ENCODE measurements at places on chromosomes 1 and 21.
A peak's percentile ranks its signal among the peaks of the same experiment; 100 is the strongest.

DNA sequence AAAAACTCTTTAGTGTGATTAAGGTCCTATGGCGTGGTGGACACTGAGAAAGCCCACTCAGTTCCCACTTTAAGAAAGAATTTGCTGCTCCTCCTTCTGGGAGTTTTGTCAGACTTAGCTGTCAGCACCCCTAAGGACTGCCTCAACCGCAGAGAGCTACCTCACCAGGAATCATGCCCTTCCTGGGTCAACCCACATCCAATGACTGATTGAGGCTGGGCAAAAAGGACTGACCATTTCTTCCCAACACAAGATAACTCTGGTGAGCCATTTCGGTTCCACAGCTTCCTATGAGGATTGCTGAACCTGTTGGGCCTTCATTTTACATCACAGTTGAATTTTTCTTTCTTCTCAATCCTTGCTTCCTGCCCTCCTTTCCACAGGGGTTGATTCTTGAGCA, 197.9 kb downstream of the NCAM2 start:
- DNase-seq, result no peak

GRCh38 chr1:110346690-110347089, 7.5 kb downstream of the RBM15 start:
- DNase-seq, result no peak

DNA sequence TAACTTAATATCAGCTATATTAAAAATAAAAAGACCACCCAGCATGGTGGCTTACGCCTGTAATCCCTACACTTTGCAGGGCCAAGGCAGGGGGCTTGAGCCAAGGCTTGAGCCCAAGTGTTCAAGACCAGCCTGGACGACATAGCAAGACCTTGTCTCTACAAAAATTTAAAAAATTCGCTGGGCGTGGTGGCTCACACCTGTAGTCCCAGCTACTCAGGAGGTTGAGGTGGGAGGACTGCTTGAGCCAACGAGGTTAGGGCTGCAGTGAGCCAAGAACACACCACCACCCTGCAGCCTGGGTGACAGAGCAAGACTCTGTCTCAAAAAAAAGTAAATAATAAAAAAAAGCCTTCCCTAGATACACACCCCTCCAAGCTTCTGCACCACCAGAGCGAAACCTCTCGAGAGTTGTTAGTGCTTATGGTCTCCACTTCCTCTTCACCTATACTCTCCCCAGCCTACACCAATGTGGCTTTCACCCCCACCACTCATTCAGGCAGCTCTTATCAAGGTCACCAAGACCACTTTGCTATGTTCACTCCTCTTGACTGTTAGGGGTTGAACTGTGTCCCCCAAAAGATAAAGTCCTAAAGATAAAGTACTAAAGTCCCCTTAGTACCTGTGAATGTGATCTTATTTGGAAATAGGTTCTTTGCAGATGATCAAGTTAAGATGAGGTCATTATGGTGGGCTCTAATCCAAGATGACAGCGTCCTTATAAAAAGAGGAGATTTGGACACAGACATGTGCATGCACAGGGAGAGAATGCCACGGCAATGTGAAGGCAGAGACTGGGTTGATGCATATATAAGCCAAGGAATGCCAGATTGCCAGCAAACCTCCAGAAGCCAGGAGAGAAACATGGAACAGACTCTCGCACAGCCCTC, 6.8 kb upstream of the PPP1R15B start:
- DNase-seq, result no peak

- no peak for DNase-seq
Observed at GRCh38 chr21:28074676-28075075, 918.0 kb downstream of the LTN1 start.

DNA sequence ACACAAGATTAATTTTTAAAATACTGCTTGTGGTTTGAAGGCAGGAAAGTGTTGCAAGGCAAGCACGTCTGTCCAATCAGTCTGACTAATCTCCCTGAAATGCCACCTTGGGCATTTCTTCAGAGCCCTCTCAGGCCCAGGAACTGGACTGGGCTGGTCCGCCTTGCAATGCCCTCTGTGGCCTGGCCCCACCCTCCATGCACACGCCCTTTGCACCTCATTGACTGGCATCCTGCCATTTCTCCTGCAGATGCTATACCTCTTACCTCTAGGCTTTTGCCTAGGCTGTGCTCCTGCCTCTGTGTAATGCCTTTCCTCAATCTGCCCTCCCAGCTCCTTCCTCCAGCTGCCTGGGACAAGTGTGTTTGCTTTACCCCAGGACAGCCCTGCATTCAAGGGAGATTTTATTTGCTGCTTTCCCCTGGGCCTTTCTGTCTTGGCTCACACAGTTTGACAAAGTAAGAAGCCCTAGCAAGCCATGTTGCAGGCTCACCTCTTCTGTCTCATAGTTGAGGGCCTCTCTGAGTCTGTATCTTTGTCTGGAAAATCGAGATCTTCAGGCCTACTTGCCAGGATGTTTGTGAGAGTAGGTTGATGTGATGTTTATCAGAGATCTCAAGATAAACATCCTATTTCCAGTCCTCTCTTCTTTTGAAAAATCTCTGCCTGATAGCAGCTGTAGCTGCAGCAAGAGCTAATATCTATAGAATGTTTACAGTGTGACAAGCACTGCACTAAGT, 149.2 kb upstream of the JUN start:
- DNase-seq, result no peak

- no peak for DNase-seq
Observed at GRCh38 chr1:58809325-58810010, 25.6 kb upstream of the JUN start.

- no peak for DNase-seq
Observed at GRCh38 chr1:189644970-189645369, 832.7 kb downstream of the BRINP3 start.

DNA sequence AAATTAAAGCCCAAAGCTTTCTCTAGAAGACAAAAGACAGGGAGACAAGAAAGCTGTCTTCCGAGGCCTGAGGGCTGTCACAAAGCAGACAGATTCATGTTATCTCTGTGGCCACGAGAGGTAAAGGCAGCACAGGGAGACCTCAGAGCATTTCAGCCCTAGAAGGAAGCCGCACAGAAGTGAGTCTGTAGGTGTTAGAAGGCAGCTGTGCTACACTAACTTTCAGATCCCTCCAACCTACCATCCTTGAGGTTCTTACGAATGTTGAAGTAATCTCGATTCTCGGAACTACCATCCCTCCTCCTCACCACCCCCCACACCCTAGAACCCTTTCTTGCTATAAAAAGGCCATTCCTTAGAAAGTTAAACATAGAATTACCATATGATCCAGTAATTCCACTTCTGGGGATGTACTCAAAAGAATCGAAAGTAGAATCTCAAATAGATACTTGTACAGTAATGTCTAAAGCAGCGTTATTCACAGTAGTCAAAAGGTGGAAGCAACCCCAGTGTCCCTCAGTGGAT, 21.5 kb upstream of the LYST start:
- DNase-seq, result peak; percentile 13

DNA sequence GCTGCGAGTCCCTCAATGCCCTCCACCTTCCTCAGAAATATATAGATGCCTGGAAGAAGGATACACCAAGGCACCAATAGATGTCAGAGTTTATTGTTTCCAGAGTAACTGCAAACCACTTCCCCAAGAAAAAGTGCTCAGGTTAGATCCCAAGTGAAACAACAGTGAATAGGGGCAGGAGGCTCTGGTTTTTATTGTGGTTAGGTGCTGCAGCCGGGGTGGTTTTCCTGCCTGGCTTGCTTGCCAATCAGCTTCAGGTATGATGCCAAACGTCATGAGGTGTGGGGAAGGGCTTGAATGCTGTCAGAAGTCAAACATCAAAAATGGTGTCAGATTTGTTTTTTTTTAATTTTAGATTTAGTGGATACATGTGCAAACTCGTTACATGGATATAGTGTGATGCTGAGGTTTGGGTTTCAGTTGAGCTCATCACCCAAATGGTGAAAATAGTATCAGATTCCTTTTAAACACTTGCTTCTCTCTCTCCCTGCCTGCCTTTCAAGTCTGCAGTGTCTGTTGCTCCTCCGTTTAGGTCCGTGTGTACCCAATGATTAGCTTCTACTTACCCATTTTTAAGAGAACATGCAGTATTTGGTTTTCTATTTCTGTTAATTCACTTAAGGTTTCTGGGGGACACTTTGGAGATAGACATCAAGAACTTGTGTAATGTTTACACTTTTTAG, 1317.0 kb downstream of the MRPL39 start:
- peak; percentile 12 for DNase-seq

- no peak for DNase-seq
Observed at GRCh38 chr1:99595441-99595840, 50.5 kb upstream of the PALMD start.

GRCh38 chr1:187617776-187618175, 789.0 kb downstream of the PLA2G4A start:
- no peak for DNase-seq

DNA sequence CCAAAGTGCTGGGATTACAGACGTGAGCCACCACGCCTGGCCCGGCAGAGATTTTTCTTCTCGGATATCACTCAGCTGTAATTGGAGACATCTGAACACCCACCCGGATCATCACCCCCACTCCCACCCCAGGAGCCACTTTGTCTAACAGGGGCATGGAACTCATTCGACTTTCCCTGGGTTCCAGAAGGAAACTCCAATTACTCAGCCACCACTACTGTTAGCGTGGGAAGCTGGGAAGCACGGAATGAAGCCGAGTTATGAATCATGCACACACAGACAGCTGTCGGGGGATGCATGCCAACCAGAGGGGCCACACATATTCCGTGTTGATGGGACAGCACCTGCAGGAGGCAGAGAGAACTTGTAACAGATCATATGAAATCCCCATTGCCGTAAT, 85.2 kb downstream of the HLCS start:
- no peak for DNase-seq

DNA sequence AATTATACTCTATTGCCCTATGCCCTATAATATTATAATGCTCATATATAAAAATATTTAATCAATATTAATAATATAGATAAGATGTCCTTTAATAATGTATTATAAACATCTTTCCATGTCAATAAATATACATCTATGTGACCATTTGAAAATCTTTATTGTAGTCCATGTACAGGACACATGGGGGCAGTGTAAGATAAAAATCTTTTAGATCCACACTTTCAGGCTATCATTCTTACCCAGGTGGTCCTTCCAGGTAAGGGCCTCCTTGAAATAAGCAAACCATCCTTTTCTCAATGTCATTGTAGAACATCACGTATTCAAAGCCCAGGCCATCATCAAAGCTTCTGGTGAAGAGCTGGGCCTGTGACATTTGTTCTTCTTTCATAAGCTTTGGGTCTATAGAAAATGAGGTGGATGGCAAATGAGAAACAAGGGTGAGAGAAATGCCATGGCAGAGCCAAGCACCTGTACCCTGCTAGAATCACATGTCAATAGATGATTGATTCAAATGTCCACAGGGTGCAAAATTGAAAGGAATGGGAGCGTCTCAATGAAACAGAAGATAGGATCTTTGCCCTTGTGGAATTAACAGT, 20.2 kb downstream of the THEM4 start:
- DNase-seq, result no peak

- DNase-seq, result no peak
Observed at GRCh38 chr1:18760156-18760555, 99.3 kb downstream of the TAS1R2 start.

GRCh38 chr1:83889707-83890106, 109.2 kb downstream of the TTLL7 start:
- no peak for DNase-seq

DNA sequence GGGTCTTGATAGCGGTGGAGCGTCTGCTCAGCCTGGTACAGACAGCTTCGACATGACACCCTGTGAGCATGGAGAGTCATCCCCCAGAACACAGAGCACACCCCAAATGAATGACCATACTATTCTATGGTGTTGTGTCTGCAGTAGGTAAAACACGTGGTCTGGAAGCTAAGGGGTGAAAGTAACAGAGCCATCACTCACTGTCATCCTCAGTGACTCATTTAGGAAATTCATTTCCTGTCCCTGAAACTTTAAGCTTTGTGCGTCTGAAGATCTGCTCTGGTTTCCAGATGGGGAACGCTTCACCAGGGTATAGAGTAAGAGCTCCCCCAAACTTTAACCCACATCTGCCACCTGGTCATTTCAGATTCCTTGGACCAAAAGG, 94.8 kb upstream of the DISP3 start:
- DNase-seq, result no peak

GRCh38 chr1:225182716-225183115, 245.1 kb downstream of the LBR start:
- no peak for DNase-seq

DNA sequence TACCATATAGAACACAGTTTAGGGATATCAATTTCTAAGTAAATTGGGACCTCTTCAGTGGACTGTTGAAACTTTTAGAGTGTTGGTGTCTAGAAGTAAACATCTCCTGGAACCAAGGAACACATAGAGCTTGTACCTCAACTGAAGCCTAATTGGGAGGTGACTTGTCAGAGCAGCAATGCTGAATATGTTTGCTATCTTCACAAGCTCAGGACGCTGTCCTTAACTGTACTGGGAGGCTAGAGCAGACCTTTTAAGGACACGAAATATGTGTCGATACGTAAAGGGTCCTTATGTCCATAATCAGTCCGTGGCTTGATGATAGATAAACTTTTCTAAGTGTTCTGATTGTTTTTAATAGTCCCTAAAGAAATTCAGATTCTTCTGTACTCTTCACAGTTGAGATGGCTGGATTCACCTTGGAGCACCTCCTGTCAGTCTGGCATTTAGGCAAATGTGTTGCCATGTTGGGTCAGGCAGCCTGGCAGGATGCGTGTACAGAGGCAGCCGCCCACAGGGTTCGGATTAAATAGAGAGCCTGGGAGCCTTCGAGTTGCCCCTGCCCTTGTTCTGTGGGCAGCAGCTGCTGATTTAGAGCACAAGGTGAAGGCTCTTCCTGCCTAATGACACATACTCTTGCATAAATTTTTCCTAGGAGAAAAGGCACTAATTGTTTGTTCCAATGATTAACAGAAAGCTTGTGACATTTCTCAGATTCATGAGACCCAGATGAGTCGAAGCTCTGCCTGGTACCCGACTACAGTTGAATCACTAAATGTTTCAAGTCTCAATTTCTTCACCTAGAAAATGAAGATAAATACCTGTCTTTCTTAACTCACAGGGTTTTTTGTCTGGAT, 3.6 kb downstream of the ACTN2 start:
- DNase-seq, result no peak

- DNase-seq, result no peak
Observed at GRCh38 chr1:246058466-246058865, 448.6 kb downstream of the SMYD3 start.

- DNase-seq, result peak; percentile 20
Observed at GRCh38 chr1:8873506-8874229, 4.8 kb downstream of the ENO1 start.
